RCC 7860 (cell line): ENCODE measurements at places on chromosomes 2 and 18.

DNA sequence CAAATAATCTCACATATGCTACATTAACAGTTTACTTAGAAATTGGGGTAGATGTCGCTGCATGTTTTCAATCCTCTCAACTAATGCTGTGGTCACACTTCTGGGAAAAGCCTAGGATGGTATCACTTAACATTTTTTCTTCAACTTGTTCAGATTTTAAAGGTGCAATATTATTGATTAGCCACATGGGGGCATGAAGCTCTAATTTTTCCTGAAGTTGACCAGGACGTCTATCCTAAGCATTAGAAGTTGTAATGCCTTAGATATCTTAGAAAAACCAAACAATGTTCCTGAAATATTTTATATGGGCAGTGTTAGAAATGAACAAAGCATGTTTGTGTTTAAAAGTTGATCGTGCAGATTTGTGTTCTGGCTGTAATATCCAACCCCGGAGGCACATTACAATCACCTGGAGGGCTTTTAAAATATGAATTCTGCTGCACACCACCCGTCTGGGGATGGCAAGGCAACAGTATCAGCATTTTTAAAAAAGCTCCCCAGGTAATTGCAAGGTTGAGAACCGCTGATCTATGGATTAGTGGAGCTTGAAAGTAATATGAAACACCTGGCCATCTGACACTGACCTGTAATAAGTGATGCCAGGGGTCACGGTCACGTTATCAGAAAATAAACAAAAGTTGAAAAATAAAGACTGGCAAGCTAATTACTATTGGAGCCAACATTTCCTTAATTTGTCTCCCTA lies 100.5 kb upstream of the LMAN1 start:
- DNase-seq = peak; percentile 50

- DNase-seq = peak; percentile 99
Observed at GRCh38 chr2:191178806-191179514, 28.2 kb upstream of the STAT4 start.

DNA sequence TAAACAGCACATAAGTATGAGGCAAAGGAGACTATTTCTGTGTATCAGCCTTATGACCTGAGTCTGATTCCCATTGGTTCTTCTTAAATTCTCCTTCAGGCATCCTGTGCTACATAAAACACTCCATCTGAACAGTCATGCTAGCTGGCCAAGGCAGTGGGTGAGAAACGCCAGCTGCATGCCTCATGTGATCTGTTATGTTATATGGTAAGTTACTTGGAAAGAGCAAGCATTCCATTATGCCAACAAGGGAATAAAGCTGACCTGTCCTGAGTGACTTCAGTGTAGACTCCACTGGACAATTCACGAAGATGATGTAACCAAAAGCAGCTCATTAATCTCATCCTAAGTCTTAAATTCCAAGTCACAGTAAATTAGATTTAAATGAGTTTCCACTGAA lies 216.5 kb upstream of the FN1 start:
- no peak for DNase-seq

GRCh38 chr18:9742524-9743131 lies 34.5 kb downstream of the RAB31 start:
- DNase-seq = peak; percentile 8

GRCh38 chr18:79567481-79568147 lies 112.0 kb upstream of the CTDP1 start:
- DNase-seq = peak; percentile 30

DNA sequence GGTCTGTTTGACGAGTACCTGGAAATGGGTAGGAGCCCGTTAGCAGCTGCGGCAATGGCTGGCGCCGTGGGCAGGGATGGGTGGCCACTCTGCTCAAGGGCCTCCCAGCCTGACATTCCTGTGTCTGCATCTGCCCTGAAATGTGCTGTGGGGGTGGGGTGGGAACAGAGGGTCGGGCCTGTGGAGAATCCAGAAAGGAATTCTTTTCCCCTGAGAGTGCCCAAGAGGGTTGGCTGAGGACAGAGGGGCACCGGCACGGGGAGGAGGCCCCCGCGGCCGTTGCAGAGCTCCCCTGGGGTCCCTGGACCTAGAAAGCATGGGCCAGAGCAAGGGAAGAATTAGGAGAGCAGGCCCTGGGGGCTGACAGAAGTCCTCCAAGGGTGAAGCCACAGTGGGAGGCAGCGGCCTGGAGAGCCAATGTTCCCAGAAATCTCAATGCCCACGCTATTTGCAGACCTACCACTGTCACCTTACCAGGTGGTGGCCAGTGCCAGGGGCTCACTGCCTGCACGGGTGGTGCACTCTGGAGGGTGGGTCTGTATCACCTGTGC lies 27.8 kb downstream of the ANO7 start:
- no peak for DNase-seq

GRCh38 chr2:217162533-217162932 lies 302.7 kb upstream of the TNP1 start:
- peak; percentile 49 for DNase-seq

DNA sequence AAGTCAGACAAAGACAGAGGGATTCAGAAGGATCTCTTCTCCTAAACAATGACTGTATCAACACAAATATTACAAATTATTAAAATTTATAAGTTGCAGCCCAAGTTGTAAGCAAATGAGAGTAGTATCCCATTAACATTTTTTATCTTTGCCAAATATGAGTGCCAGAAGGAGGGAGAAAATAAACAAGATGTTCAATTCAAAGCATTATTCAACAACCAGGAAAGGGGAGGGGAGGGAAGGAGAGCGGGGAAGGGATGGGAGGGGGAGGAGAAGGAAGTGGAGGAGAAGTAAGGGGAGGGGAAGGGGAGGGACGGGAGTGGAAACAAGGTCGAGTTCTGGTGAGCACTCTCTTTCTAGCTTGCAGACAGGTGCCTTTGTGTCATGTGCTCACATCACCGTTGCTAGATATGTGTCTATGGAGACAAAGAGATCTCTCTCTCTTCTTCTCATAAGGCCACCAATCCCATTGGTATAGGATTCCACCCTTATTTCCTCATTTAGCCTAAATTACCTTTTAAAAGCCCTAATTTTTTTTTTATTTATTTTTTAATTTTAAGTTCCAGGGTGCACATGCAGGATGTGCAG lies 679.6 kb upstream of the CHAC2 start:
- DNase-seq = no peak

- peak; percentile 95 for DNase-seq
Observed at GRCh38 chr2:46229134-46230063, 67.8 kb upstream of the EPAS1 start.

DNA sequence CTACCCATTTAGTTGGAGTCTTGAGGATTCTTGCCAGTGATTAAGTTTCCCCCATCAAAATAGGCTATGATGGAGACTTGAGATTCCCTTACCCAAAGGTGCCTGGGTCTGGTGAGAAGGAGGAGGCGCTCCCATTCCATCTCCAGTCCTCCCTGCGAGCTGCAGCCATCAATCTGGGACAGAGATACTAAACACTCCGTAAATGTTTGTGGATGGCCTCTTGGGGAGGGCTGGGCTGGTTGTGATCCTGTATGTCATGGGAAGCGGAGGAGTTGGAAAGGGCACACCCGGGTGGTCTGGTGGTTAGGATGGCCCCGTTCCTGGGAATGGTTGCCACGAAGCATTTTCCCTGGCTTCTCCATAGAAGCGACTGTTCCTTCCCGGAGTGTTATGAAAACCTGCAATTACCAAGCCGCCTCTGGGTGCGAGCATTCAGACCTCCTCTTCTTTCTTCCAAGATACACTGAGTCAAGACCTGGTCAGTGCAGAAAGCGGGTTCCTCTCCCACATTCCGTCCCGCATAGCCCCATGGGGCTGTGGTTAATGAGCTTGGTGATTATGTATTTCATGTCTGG lies 196.9 kb downstream of the CTIF start:
- DNase-seq = no peak

DNA sequence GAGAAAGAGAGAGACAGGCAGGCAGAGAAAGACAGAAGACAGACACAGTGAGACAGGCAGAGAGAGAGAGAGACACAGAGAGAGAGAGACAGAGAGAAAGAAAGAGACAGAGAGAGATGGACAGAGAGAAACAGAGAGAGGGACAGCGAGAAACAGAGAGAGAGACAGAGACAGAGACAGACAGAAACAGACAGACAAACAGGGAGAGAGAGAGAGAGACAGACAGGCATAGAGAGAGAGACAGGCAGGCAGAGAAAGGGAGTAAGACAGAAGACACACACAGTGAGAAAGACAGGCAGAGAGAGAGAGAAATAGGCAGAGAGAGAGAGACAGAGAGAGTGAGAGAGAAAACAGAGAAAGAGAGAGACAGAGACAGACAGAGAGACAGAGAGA lies 105.3 kb upstream of the ANKRD30BL start:
- DNase-seq = no peak

GRCh38 chr2:240432430-240432819 lies 3.0 kb upstream of the GPC1 start:
- no peak for DNase-seq

DNA sequence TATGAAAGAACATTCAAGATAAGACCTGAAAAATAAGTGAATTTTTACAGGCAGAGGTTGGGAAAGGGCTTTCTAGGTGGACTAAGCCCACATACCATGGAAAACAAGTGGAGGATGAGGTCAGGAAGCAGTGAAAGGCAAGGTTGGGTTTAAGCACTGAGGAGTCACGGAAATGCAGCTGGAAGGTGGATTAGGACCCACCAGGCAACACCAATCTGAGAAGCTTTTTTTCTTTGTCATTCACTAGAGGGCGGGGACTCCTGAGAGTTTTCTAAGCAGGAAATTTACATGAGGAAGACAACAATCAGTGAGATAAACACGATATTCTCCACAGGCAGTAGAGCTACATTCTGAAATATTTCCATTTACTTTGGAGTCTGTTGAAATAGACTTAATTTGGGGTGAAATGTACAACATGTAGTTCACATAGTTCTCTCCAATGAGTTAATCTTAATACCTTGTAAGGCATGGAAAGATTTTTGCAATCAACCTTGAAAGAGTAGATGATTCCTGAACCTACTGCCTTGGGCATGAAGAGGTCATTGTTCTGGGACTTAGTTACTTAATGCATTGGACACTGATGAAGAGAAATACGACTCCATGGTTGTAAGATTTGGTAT lies 40.7 kb downstream of the VIT start:
- DNase-seq = no peak

GRCh38 chr2:204226305-204226880 lies 289.8 kb downstream of the ICOS start:
- no peak for DNase-seq

DNA sequence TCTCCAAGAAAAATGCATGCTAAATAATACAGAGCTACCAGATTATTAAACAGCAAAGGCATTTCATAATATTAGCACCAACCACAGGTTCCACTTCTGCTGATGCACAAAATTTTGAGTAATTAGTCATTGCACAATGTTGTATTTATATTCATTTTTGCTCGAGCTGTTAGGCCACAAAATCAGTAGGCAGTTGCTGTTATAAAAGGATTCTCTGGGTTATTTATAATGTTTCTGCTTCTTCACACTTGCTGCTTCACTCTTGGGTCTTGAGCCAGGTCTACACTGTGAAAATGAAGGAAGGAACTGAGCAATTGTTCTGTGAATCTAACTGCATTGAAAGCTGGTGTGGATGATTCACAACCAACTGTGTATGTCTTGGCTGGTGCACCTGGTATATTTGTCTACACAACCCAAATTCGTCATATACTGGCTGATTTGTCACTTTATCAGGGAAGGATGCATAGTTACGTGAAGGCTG lies 38.3 kb downstream of the MRPL33 start:
- DNase-seq = peak; percentile 92

- peak; percentile 65 for DNase-seq
Observed at GRCh38 chr2:191927991-191928390, 81.1 kb upstream of the CAVIN2 start.

DNA sequence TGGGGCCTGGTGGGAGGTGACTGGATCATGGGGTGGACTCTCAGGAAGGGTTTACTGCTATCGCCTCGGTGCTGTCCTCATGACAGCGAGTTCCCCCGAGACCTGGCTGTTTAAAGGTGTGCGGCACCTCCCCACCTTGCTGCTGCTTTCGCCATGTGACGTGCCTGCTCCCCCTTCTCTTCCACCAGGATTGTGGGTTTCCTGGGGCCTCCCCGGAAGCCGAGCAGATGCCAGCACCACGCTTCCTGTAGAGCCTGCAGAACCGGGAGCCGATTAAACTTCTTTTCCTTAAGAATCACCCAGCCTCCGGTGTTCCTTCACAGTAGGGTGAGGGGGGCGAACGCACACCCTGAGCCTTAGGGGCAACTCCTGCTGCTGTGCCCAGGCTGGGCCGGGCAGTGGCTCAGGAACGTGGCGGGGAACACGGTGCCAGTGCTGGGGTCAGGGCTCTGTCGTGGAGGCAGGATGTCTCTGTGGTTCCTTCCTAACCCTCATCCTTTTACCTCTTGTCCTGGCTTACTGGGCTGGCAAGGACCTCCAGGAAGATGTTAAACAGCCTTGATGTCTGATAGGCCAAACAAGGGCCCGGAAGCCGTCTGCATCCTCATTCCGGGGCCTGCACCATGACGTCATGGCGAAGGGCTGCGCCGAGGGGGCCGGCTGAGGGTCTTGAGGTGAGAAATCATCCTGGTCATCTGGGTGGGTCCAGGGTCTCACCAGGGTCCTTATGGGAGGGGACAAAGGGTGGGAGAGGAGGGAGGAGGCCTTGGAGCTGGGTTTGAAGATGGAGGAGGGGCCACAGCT lies 12.7 kb downstream of the NEU4 start:
- DNase-seq = no peak

- no peak for DNase-seq
Observed at GRCh38 chr18:2845172-2845571, 1.6 kb upstream of the EMILIN2 start.

DNA sequence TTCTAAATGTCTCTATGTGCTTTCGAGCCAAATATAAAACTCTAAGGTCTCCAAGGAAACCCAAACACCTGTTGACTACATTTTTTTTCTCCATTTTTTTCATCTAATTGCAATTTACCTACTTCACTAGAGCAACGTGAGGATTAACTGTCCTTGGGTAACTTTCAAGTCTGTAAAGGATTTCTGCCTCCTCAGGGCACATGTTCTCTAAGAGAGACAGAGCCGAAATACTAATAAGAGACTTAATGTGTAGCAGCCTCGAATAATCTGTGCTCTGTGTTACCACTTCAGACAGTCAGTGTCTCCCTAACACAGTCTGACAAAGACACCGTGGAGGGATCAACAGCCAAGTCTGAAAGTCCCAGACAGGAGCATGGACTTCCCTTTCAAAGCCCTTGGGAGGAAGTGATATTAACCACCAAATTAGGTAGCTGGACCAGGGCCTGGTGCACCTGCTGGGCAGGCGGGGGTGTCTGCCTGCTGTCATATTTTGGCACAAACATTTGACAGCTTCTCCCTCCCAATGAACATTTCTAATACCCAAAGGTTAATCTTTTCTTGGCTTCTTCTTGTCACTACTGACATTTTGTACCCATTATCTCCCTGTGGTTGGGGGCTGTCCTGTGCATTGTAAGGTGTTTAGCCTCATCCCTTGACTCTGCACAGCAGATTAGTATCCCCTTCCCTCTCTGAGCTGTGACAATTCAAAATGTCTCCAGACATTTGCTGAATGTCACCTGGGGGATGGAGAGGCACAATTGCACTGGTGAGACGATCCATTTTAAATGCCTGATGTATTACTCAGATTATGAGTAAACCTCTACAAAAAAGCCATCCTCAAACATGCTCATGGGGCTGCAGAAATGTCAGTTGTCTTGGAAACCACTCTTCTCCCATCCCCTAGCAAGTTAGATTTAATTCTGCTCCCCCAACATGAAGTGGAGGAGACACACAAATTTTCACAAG lies 45.7 kb upstream of the LYPD1 start:
- DNase-seq = no peak

- DNase-seq = no peak
Observed at GRCh38 chr2:170207901-170208300, 30.0 kb downstream of the MYO3B start.

GRCh38 chr2:135096665-135097446 lies 44.8 kb downstream of the RAB3GAP1 start:
- no peak for DNase-seq

- DNase-seq = peak; percentile 99
Observed at GRCh38 chr2:234147335-234147861, 96.9 kb downstream of the SPP2 start.
